Pancreas (tissue), 10 donors: ENCODE measurements at places on chromosomes 16 and 17.

DNA sequence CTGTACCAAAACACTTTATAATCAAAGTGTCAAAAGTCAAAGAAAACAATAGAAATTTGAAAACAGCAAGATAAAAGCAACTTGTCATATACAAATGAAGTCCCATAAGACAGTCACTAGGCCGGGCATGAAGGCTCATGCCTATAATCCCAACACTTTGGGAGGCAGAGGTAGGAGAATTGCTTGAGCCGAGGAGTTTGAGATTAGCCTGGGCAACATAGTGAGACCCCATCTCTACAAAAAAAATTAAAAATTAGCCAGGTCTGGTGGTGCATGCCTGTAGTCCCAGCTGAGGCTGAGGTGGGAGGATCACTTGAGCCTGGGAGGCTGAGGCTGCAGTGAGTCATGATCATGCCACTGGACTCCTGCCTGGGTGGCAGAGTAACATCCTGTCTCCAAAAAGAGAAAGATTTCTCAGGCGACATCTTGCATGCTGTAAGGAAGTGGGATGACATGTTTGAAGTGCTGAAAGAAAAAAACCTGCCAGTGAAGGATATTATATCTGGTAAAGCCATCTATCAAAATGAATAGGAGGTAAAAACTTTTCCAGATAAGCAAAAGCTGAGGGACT, 98.7 kb upstream of the NACA2 start:
- H3K36me3 ChIP-seq = no peaks in the 10 kb centered on the region
- H3K27me3 ChIP-seq = no peaks in the 10 kb centered on the region
- no peak for DNase-seq
- no peak overlapping the region for H3K4me3 ChIP-seq
- no peaks in the 10 kb centered on the region for H3K4me1 ChIP-seq
- no peak overlapping the region for H3K27ac ChIP-seq

- H3K27me3 ChIP-seq = no peaks in the 10 kb centered on the region
- no peak overlapping the region for H3K27ac ChIP-seq
- no peak for DNase-seq
- no peaks in the 10 kb centered on the region for H3K36me3 ChIP-seq
- no peak overlapping the region for H3K4me3 ChIP-seq
Observed at GRCh38 chr16:11100239-11100750, 155.7 kb downstream of the SOCS1 start.

- peaks cover 7% of the 10 kb centered on the region for H3K4me1 ChIP-seq
- no peak overlapping the region for H3K4me3 ChIP-seq
- H3K27ac ChIP-seq = no peak overlapping the region
- no peaks in the 10 kb centered on the region for H3K36me3 ChIP-seq
Observed at GRCh38 chr16:88931373-88931900, 45.6 kb downstream of the CBFA2T3 start.

DNA sequence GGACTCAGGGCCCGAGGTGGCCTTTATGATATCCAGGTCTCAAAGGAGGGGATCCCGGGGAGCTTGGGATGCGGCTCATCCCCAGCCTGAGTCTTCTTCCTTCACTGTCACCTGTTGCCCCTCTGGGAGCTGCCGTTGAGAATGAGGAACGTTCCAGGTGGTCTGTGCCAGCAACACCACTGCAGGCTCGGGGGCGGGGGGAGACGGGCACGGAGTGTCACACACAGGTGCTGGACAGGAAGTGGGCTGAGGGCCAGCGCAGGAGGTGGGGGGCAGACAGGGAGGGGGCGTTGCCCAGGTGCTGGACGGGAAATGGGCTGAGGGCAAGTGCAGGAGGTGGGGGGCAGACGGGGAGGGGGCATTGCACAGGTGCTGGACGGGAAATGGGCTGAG, 28.2 kb downstream of the METRNL start:
- no peaks in the 10 kb centered on the region for H3K36me3 ChIP-seq
- H3K4me3 ChIP-seq = no peak overlapping the region
- no peak overlapping the region for H3K27ac ChIP-seq
- no peaks in the 10 kb centered on the region for H3K27me3 ChIP-seq
- DNase-seq = no peak
- H3K4me1 ChIP-seq = peaks cover 5% of the 10 kb centered on the region

GRCh38 chr16:57137043-57137442, 44.7 kb downstream of the CPNE2 start:
- H3K4me3 ChIP-seq = no peak overlapping the region
- no peak overlapping the region for H3K27ac ChIP-seq
- no peaks in the 10 kb centered on the region for H3K36me3 ChIP-seq
- DNase-seq = no peak
- no peaks in the 10 kb centered on the region for H3K4me1 ChIP-seq
- H3K27me3 ChIP-seq = no peaks in the 10 kb centered on the region

DNA sequence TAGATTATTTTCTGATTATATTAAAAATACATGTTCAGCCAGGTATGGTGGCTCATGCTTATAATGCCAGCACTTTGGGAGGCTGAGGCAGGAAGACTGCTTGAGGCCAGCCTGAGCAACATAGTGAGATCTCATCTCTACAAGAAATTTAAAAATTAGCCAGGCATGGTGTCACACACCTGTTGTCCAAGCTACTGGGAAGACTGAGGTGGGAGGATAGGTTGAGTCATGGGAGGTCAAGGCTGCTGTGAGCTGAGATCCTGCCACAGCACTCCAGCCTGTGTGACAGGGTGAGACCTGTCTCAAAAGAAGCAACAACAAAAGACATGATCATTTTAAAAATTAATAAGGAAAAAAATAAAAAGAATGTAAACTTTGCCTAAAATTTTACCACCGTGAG, 40.7 kb downstream of the PRAC1 start:
- no peaks in the 10 kb centered on the region for H3K4me1 ChIP-seq
- H3K4me3 ChIP-seq = no peak overlapping the region
- H3K27me3 ChIP-seq = peaks cover 10% of the 10 kb centered on the region
- DNase-seq = no peak

DNA sequence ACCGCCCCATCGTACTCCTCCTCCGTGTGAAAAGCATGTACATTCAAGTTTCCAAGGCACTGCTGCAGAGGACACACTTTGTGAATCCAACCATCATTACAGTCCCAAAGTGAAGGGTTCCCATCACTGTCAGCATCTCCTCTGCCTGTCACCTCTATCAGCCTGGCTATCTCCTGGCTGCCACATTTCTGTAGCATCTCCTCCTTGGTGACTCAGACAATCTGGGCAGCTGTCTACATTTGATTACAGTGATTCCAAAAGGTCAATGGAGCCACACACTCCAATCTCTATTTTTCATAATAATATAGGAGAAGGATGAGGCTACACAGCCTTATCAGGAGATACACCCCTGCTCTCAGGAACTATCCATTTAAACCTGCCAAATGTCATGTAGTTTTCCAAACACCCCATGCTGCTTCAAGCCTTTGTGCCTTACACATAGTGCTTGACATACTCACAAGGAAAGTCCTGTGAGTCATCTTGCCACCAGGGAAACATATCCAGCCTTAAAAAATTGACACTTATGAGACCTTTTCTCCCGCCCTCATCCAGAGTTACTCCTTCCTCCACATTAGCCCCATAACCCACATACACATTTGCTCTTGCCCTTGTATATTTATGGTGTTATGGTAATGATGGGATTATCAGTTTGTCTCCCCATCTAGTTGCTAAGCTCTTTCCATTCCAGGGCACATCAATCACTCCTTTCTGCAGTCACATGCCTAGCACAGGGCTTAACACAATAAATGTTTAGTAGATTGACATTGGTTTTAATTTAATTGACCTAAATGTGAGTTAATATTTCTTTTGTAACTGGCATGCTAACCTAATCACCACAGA, 250.1 kb upstream of the CDH5 start:
- H3K4me1 ChIP-seq = no peaks in the 10 kb centered on the region
- H3K4me3 ChIP-seq = no peak overlapping the region
- H3K36me3 ChIP-seq = no peaks in the 10 kb centered on the region
- H3K27me3 ChIP-seq = no peaks in the 10 kb centered on the region
- DNase-seq = no peak
- no peak overlapping the region for H3K27ac ChIP-seq

DNA sequence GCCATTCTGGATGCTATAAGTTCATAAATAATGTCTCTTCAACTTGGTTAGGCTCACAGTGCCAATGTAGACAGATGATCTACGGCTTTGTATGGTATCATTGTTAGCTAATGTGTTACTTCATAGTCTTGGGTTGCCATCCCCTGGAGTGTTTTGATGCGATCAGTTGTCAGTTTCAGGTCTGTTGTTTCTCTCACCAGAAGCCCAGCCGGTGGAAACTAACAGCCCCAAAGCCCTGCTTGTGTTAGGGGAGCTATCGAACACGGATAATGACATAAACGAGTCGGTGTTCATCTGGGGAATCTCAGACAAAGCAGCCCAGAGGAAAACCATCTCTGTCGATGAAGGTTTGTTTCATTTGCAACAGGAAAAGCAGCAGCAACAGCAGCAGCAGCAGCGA, 107.4 kb upstream of the ANKFN1 start:
- no peak overlapping the region for H3K4me3 ChIP-seq
- H3K27ac ChIP-seq = no peak overlapping the region
- H3K27me3 ChIP-seq = no peaks in the 10 kb centered on the region
- DNase-seq = no peak
- no peaks in the 10 kb centered on the region for H3K36me3 ChIP-seq

GRCh38 chr16:86314402-86315025, 195.8 kb upstream of the FOXF1 start:
- H3K27ac ChIP-seq = no peak overlapping the region
- H3K4me3 ChIP-seq = no peak overlapping the region
- DNase-seq = no peak
- H3K4me1 ChIP-seq = no peaks in the 10 kb centered on the region
- H3K36me3 ChIP-seq = no peaks in the 10 kb centered on the region
- no peaks in the 10 kb centered on the region for H3K27me3 ChIP-seq

- DNase-seq = no peak
- no peak overlapping the region for H3K4me3 ChIP-seq
- no peaks in the 10 kb centered on the region for H3K4me1 ChIP-seq
- no peaks in the 10 kb centered on the region for H3K27me3 ChIP-seq
- no peak overlapping the region for H3K27ac ChIP-seq
- no peaks in the 10 kb centered on the region for H3K36me3 ChIP-seq
Observed at GRCh38 chr17:28511858-28512461, 5.8 kb downstream of the FOXN1 start.

DNA sequence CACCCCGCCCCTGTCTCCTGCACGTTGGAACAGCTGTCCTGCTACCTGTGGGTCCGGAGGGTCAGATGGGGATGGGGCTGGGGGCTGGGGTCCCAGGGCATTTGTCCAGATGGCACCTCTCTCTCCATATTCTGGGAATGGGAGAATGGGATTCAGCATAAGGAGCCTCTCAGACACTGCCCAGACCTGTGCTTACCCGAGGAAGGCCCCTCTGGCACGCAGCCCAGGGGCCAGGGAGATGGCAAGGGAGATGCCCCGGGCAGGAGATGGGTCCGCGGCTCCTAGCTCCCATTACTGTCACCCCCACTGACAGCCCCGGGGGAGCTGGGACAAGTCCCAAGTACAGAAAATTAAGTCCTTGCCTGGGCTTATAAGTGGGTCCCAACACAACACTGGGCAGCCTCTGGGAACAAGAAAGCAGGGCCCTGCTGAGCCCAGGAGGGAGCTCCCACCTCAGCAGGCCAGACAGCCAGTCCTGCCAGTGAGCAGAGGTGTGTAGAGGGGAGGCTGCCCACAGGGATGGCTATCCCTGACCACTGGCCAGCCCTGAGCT, 1.8 kb downstream of the VASN start:
- H3K4me1 ChIP-seq = peaks cover 25% of the 10 kb centered on the region
- DNase-seq = no peak
- no peaks in the 10 kb centered on the region for H3K36me3 ChIP-seq
- peak overlapping the region; percentile 52 for H3K4me3 ChIP-seq

GRCh38 chr17:36533935-36534839, 481 bp downstream of the MYO19 start:
- peak; percentile 78 for DNase-seq
- H3K27ac ChIP-seq = peak overlapping the region; percentile 85
- no peaks in the 10 kb centered on the region for H3K36me3 ChIP-seq

DNA sequence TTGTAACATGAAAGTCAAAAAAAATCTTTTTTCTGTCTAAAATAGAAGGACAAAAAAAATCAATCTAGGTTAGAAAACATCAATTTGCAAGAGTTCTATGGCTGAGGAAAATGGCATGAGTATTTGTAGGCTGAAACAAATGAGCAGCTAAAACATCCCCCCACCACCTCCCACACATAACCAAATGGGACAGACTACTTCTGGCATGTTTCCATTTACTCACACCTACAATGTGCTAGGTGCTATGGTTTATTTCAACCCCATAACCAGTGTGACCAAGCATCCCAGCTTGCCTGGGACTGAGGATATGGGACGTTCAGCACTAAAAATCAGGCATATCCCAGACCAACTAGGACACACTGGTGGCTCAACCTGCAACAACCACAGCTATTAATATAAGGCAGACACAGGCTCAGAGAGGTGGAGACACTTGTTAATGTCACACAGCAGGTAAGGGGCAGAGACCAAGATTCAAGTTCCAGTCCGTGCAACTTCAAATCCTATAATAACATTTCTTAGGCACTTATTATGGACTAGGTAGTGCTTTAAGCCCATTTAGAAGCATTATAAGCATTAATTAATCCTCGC, 96.0 kb downstream of the XYLT1 start:
- DNase-seq = no peak
- H3K27me3 ChIP-seq = no peaks in the 10 kb centered on the region
- no peak overlapping the region for H3K27ac ChIP-seq
- H3K4me1 ChIP-seq = no peaks in the 10 kb centered on the region
- H3K4me3 ChIP-seq = no peak overlapping the region

DNA sequence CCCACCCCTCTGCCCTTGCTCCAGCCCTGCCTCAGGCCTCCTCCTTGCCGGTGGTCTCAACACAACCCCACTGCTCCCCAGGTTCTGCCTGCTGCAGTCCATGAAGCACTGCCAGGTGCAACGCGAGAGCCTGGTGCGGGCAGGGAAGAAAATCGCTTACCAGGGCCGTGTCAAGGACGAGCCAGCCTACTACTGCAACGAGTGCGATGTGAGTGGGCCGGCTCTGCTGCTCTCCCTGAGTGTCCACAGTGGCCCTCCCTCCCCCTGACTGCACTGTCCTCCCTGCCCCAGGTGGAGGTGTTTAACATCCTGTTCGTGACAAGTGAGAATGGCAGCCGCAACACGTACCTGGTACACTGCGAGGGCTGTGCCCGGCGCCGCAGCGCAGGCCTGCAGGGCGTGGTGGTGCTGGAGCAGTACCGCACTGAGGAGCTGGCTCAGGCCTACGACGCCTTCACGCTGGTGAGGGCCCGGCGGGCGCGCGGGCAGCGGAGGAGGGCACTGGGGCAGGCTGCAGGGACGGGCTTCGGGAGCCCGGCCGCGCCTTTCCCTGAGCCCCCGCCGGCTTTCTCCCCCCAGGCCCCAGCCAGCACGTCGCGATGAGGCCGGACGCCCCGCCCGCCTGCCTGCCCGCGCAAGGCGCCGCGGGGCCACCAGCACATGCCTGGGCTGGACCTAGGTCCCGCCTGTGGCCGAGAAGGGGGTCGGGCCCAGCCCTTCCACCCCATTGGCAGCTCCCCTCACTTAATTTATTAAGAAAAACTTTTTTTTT, 1.8 kb upstream of the TMEM88 start:
- H3K4me1 ChIP-seq = no peaks in the 10 kb centered on the region
- no peak overlapping the region for H3K27ac ChIP-seq
- H3K4me3 ChIP-seq = no peak overlapping the region
- DNase-seq = peak; percentile 19
- no peaks in the 10 kb centered on the region for H3K27me3 ChIP-seq
- H3K36me3 ChIP-seq = no peaks in the 10 kb centered on the region
